ENCODE measurements at places on chromosomes 3 and 15.

- DNase-seq, result no peak
Observed at GRCh38 chr3:185701611-185702261, 115.6 kb downstream of the SENP2 start.

- no peak for DNase-seq
Observed at GRCh38 chr3:52715714-52716305, 9.9 kb downstream of the SPCS1 start.

DNA sequence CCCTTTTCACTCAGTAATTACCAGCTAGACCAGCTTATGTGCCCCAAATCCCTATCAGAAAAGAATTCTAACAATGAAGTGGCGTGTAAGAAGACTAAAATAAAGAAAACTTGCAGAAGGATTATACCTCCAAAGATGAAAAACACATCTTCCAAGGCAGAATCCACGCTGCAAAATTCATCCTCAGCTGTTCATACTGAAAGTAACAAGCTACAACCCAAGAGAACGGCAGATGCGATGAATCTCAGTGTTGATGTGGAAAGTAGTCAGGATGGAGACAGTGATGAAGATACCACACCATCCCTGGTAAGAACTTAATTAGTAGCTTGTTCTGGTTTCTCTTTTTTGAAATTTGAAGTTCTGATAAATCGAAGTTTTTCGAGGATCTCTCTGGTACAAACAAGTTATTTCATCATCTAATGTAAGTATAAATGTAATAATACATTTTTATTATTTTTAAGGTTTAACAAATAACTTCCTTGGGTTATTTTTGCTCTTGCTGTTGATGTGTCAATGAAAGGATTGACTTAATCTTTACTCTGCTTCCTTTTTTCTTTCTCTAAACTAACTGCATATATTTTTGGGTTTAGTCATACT, 1.4 kb downstream of the WDR76 start:
- peak; percentile 23 for DNase-seq

- DNase-seq, result peak; percentile 32
Observed at GRCh38 chr15:88701561-88702095, 62.8 kb downstream of the ISG20 start.

DNA sequence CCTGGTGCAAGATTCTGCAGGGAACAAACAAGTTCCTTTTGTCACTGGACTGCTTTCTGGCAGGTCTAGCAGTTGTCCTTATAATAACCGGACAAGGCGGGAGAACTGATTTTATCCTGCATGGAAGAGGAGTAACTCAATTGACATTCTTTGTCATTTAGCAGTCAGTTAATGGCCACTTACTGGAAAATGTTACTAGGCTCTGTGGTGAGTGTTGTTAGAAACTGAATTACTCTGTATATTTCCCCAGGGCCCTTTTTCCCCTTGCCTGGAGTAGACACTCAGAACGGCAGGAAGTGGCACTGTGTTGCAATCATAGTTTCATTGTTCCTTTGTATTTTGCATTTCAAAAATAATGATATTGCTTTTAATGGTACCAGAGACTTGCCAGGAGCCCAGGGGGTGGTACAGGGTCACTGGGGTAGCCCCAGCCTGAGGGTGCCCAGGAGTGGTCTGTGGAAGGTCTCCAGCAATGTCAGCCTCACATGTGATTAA, 318.6 kb upstream of the LRRFIP2 start:
- DNase-seq, result no peak

DNA sequence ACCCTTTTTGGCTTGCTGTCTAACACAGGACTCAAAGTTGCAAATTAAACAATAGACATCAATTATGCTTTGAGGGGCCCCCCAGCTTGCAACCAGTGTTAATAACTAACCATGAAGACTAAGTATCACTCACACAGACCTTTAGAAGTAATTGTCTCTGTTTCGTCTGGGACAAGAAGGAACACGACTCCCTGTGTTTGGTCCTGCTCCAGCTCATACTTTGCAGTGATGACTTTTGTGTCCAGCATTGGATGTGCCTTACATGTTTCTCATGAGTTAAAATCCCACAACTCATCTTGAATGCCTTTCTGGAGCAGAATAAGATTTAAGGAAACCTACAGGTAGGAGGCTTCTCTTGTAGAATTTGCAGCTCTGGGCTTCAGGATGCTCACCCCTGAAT, 53.1 kb downstream of the GMNC start:
- DNase-seq, result no peak

- DNase-seq, result no peak
Observed at GRCh38 chr3:36698314-36698713, 66.0 kb downstream of the DCLK3 start.
